Stomach (tissue), 19 donors: ENCODE measurements at places on chromosomes 6 and 20. TPM values are rescaled to one million over a fixed set of nuclear protein-coding genes. Genes with fewer than 3 reads are reported as not detected.

KCNK15 gene
- 0.46 TPM for polyA plus RNA-seq

SIGLEC1 gene
- 1.5 TPM for polyA plus RNA-seq

GPR6 gene
- polyA plus RNA-seq: not detected

ECT2L gene
- not detected for polyA plus RNA-seq

SLA2 gene
- 0.56 TPM for polyA plus RNA-seq

ALDH8A1 gene
- polyA plus RNA-seq: not detected

OR12D3 gene
- not detected for polyA plus RNA-seq

PRSS16 gene
- 7.4 TPM for polyA plus RNA-seq

CDH22 gene
- polyA plus RNA-seq: not detected

CST4 gene
- not detected for polyA plus RNA-seq

OR12D1 gene
- not detected for polyA plus RNA-seq

C20orf204 gene
- 0.62 TPM for polyA plus RNA-seq

PROKR2 gene
- not detected for polyA plus RNA-seq

SIRPG gene
- polyA plus RNA-seq: 0.98 TPM

SLC17A2 gene
- not detected for polyA plus RNA-seq

- DNase-seq: no peak
Observed at GRCh38 chr6:136209496-136209895, 40.6 kb downstream of the MTFR2 start.

DNA sequence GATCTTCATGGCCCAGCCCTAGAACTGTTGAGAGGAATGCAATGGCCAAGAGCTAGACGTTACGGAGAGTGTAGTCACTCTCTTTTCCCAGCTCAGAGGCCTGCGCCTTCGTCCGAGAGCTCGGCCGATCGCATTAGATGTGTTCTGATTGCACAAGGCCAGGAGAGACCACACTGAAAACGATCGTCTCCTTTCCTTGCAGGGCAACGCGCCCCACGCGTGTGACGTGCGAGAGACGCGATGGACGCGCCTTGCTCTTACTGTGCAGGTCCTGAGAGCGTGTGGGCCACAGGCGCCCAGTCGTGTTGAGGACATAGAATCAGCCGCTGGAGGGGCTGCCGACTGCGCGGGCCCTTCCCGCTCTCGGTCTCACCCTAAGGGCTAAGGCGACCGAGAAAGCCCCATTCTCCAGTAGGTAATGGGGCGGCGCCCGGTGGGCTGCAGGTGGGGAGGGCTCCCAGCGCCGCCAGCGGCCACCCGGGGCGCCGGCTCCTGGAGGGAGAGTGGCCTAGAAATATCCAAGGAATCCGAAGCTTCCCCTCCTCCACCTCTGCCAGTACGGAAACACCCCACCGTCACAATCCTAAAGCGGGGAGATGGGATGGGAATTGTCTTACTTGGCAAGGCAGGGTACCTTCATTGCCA is 26.9 kb downstream of the TFAP2B start:
- DNase-seq: no peak

DNA sequence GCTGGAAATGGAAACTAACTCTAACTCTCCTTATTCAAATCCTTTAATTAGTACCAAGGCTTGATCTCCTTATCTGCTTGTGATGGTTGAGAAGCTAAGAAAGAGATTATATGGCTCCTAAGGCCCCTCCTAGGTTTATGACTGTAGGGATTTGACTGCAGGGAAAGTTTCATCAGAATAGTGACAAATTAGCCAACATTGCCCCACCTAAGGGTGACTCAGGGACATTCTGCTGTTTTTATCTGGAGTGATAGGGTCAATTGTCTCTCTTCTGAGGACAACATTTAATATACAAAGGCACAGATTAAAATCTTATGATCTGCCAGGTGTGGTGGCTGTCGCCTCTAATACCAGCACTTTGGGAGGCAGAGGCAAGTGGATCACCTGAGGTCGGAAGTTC is 138.1 kb upstream of the MARCKS start:
- no peak for DNase-seq

DNA sequence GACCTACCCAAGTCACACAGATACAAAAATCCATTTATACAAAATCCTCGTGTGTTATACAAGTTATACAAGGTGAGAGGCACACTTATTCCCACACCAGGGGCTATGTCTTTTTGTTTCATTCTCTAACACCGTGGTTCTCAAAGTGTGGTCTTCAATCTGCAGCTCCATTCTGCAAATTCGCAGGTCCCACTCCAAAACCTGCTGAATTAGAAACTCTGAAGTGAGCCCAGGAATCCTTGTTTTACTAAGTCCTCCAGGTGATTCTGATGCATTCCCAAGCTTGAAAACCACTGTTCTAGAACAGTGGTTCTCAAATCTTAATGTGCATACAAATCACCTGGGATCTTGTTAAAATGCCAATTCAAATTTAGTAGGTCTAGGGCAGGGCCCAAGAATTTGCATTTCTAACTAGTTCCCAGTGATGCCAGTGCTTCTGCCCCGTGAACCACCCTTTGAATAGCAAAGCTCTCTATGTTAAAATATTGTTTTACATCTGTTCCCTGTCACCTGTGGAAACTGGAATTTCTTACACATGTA is 35.1 kb downstream of the LRFN2 start:
- DNase-seq: no peak

DNA sequence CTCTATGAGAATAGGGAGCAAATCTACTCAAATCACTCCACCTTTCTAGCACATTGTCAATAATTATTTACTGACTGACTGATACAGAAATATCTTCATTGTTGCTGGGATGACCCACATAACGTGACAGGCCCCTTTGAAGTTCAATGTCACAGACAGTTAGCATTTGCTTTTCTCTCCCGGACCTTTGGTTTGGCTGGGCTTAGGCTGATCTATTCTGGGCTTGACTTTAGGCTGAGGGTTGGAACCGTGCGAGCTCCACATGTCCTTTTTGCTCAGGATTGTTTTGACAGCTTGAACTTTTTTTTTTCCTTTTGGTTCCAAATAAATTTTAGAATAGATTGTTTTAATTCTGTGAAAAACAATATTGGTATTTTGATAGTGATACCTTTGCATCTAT is 12.0 kb downstream of the ULBP3 start:
- no peak for DNase-seq

DNA sequence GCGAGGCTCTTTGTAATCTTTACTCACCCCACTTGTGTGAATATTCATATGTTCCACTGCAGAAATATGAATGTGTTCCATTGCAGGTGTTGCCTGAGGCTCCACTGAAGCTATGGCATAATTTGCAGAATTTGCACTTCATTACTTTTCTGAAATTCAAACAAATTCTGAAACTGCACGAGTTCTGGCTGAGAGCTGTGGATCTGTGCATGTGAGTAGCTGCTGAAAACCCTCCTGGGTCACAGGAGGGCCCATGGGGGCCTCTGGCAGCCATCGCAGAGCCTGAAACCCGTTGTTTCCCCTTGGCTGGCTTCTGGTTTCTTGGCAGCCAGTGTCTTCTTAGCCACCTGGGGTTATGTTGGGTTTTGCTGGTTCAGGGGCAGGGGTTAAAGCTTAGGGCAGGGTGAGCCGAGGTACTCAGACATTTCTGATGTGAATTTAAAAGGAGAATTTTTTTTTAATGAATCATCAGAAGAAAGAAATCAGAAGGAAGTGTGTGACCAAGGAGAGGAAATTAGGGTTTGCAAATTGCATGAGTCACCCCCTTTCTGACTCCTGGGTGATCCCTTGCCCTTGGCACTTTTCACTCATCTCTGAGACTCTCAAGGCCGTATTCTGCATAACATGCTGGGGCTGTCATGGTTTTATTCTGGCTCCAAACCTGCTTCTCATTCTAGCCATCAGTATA is 40.6 kb downstream of the TOX2 start:
- DNase-seq: no peak

DNA sequence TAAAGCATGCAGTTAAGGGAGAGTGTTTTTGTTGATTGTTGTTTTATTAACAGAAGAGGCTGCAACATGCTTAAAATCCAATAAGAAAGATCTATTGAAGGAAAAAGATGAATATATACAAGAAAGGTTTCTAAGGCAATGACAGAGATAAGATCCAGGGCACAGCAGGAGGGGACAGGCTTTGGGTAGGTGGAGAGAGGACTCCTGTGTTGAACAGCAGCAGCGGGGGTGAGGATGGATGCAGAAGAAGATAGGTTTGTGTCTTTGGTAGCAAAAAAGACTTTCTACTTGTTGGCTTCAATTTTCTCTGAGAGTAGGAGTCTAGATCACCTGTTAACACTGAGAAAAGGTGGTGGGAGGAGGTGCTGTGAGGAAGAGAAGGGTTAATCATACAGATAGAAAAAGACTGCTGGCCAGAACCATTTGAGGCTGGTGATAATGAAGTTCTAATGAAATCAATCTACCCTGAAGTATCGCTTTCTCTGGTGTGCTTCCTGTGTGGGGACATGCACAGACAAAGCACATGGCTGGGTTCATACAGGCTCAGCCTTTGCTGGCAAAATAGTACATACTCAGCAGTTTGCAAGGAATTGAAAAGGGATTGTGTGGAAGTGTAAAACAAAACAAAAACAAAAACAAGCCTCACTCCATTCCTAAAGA is 17.2 kb upstream of the DST start:
- DNase-seq: no peak

DNA sequence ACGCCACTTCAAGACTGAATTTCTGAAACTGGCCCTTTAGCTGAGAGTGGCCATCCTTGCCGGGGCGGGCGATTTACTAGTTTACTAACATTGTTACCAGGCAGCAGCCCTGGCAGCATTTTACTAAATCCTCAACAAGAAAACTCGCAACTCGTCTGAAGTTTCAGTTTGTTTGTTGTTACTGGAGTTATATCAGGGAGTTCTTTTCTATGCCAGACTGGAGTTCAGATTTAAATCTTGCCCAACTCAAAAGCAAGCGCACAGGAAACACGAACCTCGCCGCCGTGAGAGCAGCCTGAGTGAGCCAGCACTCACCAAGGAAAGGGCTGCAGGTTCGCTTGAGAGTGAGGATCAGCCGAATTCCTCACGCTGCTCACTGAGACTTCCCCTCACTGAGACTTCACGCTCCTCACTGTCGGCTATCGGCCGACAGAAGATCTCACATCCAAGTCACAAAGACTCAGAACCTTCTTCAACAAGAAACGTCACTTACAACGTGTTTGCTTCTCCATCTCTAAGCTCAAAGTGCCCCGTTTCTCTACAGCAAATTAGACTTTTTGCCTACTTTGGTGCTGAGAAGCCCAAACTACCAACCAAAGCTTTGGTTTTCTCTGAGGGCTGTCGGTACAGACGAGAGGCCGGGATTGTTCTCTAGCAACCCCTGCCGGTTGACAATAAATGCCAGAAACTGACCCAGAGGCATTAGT is 78.9 kb downstream of the OLIG3 start:
- peak; percentile 65 for DNase-seq

DNA sequence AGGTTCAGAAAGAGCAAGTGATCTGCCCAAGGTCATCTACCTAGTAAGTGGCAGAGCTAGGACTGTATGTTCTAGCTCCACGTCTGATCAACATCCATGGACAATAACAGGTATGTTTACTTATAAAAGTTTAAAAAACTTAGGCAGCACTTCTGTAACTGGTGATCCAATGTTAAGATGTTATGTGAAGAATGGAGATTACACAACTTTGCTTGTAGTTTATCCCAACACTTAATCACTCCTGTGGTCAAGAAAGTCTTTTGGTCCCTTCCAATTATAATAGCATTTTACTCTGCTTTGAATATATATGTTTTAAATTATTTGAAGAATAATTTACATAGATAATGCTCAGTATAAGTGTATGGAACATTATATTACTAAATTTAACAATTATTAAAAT is 4.8 kb downstream of the FBXO30 start:
- no peak for DNase-seq

GRCh38 chr20:20519269-20519668 is 151.4 kb downstream of the INSM1 start:
- DNase-seq: no peak

GRCh38 chr20:41334443-41335421 is 5.9 kb upstream of the LPIN3 start:
- DNase-seq: no peak

DNA sequence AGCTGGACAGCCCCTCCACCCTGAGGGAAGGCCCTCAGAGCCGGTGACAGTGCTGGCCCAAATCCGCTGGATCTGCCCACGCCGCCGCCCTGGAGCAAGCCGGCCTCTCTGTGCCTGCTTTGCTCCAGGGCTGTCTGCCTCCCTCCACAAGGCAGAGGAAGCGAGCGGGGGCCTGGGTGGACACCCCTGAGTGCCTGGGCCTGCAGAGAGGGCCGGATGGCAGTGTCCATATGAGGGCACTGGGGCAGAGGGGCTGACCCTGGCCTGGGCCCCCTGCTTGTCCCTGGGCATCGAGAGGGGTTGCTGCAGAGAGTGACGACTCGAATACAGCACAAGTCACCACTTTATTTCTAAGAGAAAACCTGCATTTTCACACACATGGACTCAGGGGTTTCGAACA is 348.6 kb downstream of the ZFAND3 start:
- DNase-seq: no peak

GRCh38 chr20:34337982-34338726 is 24.9 kb upstream of the ITCH start:
- no peak for DNase-seq

- no peak for DNase-seq
Observed at GRCh38 chr6:31573239-31574105, 1.4 kb downstream of the LTA start.

GRCh38 chr6:2790588-2791449 is 25.6 kb downstream of the WRNIP1 start:
- DNase-seq: peak; percentile 76

- DNase-seq: no peak
Observed at GRCh38 chr6:113169484-113169883, 687.7 kb upstream of the MARCKS start.

DNA sequence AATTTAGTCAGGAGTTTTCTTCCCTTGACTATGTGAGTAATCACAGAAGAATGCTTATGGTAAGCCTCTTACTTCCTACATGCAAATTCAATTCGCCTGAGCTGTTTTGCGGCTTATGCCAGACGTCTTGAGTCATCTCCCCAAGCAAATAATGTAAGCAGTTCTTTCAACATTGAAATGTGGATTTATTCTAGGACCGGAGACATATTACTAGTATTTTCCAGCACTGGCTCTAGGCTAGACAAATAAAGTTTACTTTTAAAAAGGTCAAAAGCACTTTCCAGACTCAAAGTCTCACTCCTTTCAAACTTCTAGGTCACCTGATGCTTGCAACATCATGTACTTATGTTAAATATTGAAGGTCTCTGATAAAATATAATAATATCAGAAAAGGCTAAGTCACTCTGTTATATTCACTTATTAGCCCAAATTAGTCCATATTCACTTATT is 38.1 kb upstream of the NOX3 start:
- DNase-seq: peak; percentile 46

GRCh38 chr20:32635764-32636163 is 38.0 kb downstream of the C20orf203 start:
- no peak for DNase-seq

- no peak for DNase-seq
Observed at GRCh38 chr20:51486197-51487005, 56.1 kb downstream of the NFATC2 start.

DNA sequence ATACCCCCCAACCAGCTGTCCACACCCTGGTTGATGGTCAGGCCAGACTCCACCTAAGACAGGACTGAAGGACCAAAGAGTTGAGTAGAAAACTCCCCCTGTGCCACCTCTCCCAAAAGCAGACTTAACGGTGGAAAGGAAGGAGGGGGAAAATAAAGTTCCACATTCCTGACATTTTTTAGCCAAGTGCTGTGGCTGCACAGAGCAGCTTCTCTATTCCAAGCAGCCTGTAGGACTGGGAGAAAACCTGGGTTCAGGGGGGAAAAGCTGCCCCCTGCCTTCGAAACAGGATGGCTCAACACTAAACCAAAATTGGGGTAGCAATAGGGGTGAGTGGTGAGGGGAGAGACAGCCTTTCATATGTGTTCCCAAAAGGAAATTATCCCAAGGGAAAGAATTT is 3.6 kb downstream of the TRAM2 start:
- no peak for DNase-seq
